Ascending aorta (tissue), 2 donors: ENCODE measurements at places on chromosomes 2 and 18. TPM values are rescaled to one million over a fixed set of nuclear protein-coding genes. Genes with fewer than 3 reads are reported as not detected.

DNA sequence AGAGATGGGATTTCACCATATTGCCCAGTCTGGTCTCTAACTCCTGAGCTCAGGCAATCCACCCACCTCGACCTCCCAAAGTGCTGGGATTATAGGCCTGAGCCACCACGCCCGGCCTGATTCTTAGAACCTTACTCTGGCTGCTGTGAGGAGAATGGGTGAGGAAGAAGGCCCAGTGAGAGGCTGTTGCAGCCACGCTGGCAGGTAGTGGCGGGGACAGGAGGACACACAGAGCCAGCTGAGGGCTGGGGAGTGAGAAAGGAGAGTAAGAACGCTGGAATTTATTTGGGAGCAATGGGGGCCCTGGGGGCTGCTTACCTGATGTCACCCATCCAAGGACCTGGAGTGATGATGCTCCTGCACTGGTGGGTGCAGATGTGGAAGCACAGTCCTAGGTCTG lies 153.8 kb upstream of the SIX3 start:
- H3K4me3 ChIP-seq = no peak overlapping the region
- no peaks in the 10 kb centered on the region for H3K27me3 ChIP-seq
- no peaks in the 10 kb centered on the region for H3K36me3 ChIP-seq
- no peaks in the 10 kb centered on the region for H3K4me1 ChIP-seq
- no peak for DNase-seq

DNA sequence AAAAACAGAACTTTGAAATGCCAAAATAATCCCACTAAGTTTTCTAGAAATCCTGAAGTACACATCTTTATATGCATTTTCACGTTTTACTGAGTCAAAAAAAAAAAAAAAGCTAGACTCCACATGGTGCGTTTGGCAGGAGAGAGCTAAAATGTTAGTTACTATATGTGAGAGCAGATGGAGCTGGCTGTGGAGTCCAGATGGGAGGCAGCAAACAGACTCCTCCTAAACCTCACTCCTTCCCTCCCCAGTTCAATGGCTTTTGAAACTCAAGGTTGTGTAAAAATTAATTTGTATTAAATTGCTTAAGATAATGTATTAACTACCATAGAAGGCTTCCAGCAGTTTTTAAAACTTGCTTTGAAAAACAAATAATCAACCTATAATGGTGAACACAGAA lies 248.8 kb downstream of the AGPS start:
- H3K4me1 ChIP-seq = no peaks in the 10 kb centered on the region
- no peak overlapping the region for H3K4me3 ChIP-seq
- H3K27me3 ChIP-seq = no peaks in the 10 kb centered on the region
- H3K27ac ChIP-seq = no peak overlapping the region

GRCh38 chr2:13725945-13726344 lies 906.6 kb upstream of the LRATD1 start:
- no peak overlapping the region for H3K27ac ChIP-seq
- no peak for DNase-seq
- no peaks in the 10 kb centered on the region for H3K36me3 ChIP-seq
- H3K4me3 ChIP-seq = no peak overlapping the region
- no peaks in the 10 kb centered on the region for H3K27me3 ChIP-seq
- no peaks in the 10 kb centered on the region for H3K4me1 ChIP-seq

GRCh38 chr2:176518823-176519222 lies 249.6 kb downstream of the MTX2 start:
- no peaks in the 10 kb centered on the region for H3K27me3 ChIP-seq
- H3K4me3 ChIP-seq = no peak overlapping the region
- no peaks in the 10 kb centered on the region for H3K4me1 ChIP-seq
- no peak for DNase-seq
- no peaks in the 10 kb centered on the region for H3K36me3 ChIP-seq
- H3K27ac ChIP-seq = peak overlapping the region; percentile 28

- H3K27me3 ChIP-seq = no peaks in the 10 kb centered on the region
- no peak for DNase-seq
- H3K36me3 ChIP-seq = no peaks in the 10 kb centered on the region
These were observed 196.5 kb downstream of the MYO1B start for GRCh38 chr2:191441496-191442214.

GRCh38 chr2:75497256-75497655 lies 63.5 kb downstream of the EVA1A start:
- no peaks in the 10 kb centered on the region for H3K4me1 ChIP-seq
- H3K27ac ChIP-seq = no peak overlapping the region
- no peaks in the 10 kb centered on the region for H3K36me3 ChIP-seq
- H3K4me3 ChIP-seq = no peak overlapping the region

DNA sequence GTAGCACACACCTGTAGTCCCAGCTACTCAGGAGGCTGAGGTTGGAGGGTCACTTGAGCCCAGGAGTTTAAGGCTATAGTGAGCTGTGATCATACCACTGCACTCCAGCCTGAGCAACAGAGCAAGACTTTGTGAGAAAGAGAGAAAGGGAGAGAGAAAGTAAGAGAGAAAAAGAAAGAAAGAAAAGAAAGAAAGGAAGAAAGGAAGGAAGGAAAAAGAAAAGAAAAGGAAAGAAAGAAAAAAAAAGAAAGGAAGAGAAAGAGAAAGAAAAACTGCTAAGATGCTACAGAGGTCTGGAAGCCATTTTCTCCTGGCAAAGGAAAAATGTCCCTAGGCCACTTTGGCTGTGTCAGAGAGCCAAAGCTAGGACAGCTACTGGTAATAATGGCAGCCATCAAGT lies 30.6 kb downstream of the DRC1 start:
- no peaks in the 10 kb centered on the region for H3K4me1 ChIP-seq
- no peaks in the 10 kb centered on the region for H3K36me3 ChIP-seq
- no peak for DNase-seq

GRCh38 chr2:60517446-60517845 lies 36.0 kb downstream of the BCL11A start:
- H3K27ac ChIP-seq = no peak overlapping the region
- no peaks in the 10 kb centered on the region for H3K4me1 ChIP-seq
- no peaks in the 10 kb centered on the region for H3K27me3 ChIP-seq
- H3K4me3 ChIP-seq = no peak overlapping the region
- no peaks in the 10 kb centered on the region for H3K36me3 ChIP-seq

DNA sequence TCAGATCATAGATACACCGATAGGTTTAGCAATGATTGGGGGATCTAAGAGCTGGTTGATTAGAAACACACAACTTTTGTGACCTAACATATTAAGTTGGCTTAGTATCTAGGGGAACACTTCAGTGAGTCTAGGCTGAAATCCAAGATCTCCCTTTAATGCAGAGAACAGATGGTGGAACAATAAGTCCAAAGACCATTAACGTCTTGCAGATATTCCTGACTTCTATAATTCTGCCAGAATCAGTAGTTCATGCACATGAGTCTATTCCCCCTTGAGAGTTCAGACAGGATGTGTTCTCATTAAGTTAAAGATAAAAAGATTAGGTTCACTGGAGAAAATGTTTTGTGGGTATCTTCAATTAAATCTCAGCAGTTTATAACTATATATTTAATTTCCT lies 506.5 kb downstream of the TSN start:
- H3K36me3 ChIP-seq = no peaks in the 10 kb centered on the region
- no peak for DNase-seq
- no peaks in the 10 kb centered on the region for H3K4me1 ChIP-seq
- no peak overlapping the region for H3K27ac ChIP-seq
- H3K4me3 ChIP-seq = no peak overlapping the region

DNA sequence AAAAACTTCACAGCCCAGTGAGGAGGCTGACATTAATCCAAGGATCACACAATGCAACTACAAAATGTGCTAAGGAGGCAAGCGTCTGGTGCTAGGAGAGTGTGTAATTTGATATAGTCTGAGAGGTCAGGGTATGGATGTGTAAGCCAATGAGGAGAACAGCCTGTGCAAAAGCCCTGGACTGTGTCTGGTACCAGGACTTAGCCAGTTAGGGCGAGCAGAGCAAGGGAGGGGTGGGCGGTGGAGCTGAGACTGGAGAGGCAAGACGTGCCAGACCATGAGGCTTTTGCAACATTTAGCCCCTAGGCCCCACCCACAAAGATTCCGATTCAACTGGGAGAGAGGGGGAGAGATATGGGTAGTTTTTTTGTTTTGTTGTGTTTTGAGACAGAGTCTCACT lies 33.5 kb upstream of the SPRED2 start:
- H3K27ac ChIP-seq = no peak overlapping the region
- H3K4me1 ChIP-seq = no peaks in the 10 kb centered on the region
- no peak overlapping the region for H3K4me3 ChIP-seq
- H3K36me3 ChIP-seq = no peaks in the 10 kb centered on the region
- DNase-seq = no peak

DNA sequence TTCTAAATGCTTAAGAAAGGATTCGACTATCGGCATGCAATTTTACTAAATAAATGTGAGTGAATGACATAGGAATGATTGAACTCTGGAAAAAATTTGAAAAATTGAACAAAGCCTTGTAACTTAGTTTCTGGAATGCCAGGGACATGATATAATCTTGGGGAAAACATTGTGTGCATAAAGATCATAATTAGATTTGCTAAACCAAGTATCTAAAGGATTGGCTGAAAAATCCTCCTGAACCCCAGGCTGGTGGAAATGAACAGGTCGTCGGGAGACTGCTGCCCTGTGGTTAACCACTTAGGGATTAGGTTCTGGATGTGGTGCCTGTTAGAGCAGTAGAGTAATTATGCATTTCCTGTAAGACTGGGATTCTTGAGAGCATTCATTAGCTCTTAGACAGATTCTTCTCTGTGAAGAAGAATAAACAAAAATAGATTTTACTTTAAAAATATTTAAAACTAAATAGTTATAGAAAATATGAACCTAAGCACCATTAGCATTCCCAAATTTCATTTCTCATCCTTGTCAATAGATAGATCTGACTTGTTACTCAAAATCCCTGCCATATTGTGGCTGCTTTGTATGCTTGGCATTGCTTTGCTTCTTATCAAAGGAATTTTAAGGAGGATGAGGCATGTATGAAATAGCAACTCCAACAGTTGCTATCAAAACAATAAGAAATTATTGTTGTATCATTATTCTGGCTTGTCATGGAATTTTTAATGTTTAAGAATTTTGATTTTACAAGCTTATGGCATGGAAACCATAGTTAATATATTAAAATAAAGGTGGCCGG lies 55.9 kb downstream of the LYPD6B start:
- no peak overlapping the region for H3K27ac ChIP-seq
- H3K27me3 ChIP-seq = no peaks in the 10 kb centered on the region
- no peak overlapping the region for H3K4me3 ChIP-seq
- no peak for DNase-seq

DNA sequence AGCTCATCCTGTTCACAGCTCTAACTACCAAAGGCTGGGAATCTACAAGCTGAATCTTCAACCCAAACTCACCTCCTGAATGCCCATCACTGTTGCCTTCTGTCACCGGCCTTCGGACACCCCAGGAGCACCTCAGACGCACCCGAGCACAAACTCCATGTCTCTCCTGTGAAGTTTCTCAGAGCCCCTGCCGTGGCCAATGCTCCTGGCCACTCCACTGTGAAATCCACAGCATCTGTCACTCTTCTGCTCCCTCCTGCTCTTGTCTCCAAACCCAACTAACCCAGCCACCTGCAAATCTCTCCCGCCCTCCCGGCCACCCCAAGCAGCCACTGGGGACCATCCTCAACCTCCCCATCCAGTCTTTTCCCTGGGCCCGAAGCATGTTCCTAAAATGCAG lies 457.9 kb upstream of the SALL3 start:
- no peak for DNase-seq
- H3K36me3 ChIP-seq = no peaks in the 10 kb centered on the region
- H3K4me3 ChIP-seq = no peak overlapping the region
- H3K27ac ChIP-seq = no peak overlapping the region

Gene SMARCAL1
- total RNA-seq = 5.3 TPM

Gene EPHA4
- 51.2 TPM for total RNA-seq

Gene ATP6V1C2
- 6.0 TPM for total RNA-seq

Gene ZNF804A
- total RNA-seq = not detected

Gene UNC80
- total RNA-seq = 0.11 TPM

Gene TACR1
- total RNA-seq = 27.5 TPM

Gene CLEC4F
- total RNA-seq = not detected
